Stimulated activated CD8-positive, alpha-beta memory T cell treated with anti-CD3 and anti-CD28 coated beads, Interleukin-15, amount 100 ng/mL, for 4 hours (primary cell): ENCODE measurements at places on chromosomes 13 and 19.

DNA sequence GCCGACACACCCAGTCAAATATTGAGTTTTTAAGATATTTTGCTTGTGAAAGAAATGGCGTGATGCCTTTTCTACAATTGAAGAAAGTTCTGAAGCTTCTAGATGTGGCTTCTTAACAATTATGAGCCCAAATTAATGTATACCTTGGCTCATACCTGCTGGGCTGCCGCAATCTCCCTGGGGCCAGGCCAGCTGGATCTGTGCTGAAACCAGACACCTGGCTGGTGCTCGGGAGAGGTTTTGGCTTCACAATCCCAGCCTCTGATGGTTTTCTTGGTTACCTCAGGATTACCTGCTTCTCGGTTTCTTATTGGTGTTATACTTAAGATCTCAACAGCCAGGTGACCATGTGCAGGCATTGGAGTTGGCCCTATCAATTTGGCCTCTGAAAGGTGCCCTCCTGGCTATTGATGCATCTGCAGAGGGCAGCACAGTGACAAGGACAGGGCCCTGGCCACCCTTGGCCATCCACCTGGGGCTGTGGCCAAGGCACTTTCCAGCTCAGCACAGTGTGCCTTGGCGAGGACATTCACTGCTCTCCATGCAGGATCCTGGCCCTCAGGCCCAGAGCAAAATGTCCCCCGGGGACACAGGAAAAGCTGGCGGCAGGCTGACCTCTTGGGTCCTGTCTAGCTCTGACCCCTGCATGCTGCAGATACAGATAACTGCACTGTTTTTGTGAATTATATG lies 305.0 kb downstream of the ZNF536 start:
- no peak for DNase-seq

DNA sequence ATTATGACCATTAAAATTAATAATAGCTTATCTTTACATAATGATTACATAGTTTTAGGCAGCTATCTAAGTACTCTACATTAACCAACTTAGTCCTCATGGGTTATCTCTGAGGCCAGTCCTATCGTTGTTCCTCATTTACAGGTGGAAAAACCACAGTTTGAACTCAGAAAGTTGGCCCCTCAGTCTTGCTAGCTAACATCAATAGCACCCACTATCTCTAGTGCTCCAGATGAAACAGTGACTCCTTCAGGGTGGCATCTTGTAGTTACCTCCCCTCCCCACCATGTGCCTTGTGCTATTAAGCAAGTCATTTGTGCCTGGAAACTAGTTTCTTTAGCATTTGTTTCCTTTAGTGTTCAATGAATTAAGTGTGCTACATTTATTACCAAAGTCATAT lies 1086.7 kb downstream of the EFNB2 start:
- DNase-seq, result no peak

DNA sequence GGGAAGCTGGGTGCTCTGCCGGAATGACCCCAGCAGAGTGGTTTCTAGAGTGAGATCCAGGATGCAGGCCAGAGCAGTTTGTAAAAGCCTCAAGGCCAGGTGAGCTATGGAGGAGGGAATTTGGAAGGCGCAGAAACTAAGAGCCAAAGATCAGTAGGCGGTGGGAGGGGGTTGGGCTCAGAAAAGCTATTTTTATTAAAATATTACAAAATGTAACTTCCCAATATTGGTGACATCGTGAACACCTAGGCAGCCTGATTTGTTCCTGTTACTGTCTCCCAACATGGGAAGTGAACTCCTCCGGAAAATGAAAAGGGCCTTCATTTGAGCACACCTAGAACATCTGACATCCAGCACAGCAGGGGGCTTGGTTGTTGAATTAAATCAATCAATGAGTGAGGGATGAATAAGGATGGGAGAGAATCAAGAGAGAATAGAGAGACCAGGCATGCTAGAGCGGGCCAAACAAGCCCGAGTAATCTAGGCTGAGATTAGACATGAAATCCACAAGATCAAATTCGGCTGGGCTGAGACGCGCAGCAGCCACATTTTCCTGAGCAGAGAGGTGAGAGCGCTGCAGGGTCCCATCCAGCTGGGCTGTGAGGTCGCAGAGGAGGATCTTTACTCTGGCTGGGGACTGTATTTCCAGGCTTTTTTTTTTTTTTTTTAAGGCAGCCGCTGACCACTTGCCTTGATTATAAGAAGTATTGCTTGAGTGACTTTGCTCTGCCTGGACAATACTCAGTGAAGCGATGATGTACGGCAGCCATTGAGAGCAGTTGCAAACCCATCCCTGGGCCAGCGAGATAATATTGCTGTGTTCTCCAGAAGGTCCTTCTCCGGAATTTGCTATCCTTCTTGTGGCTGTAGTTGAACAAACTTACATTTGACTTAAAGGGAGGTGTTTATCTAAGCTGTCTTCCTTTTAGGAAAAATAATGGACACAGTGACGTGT lies 178.0 kb upstream of the KL start:
- DNase-seq, result no peak

GRCh38 chr13:53873558-53873957 lies 844.9 kb downstream of the OLFM4 start:
- DNase-seq, result no peak

DNA sequence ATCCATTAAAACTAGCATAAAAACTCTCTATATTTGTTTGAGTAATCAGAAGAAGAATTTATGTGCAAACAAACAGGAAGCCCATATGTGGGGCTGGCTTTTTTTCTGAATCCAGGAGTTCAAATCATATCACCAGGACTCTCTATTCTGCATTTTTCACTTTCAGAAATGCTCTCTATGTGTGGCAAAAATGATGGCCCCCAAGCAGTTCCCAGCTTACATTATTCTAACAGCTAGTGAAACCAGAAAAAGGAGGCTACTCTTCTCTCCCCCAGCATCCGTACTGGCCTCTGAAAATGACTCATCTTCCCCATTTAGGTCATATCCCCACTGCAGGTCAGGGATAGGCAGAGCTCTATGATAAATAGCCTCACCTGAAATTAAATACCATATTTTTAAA lies 20.4 kb downstream of the RBM26 start:
- no peak for DNase-seq

DNA sequence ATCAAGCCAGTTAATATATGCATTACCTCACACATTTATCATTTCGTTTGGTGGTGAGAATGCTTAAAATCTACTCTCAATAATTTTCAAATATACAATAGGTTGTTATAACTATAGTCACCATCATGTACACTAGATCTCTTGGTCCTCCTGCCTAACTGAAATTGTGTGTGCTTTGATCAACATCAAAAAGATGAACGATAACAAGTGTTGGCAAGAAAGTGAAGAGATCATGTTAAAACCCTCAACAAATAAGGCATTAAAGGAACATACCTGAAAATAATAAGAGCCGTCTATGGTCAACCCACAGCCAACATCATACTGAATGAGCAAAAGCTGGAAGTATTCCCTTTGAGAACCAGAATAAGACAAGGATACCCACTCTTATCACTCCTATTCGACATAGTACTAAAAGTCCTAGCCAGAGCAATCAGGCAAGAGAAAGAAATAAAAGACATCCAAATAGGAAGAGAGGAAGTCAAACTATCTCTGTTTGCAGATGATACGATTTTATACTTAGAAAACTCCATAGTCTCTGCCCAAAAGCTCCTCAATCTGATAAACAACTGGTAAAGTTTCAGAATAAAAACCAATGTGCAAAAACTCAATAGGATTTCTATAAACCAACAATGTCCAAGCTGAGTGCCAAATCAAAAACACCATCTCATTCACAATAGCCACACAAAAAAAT lies 27.9 kb upstream of the OR10H1 start:
- DNase-seq, result no peak

GRCh38 chr19:49691243-49692146 lies 579 bp downstream of the CPT1C start:
- no peak for DNase-seq

- no peak for DNase-seq
Observed at GRCh38 chr13:22964245-22964966, 216.4 kb upstream of the SGCG start.

GRCh38 chr13:42487221-42487620 lies 86.7 kb upstream of the TNFSF11 start:
- no peak for DNase-seq

DNA sequence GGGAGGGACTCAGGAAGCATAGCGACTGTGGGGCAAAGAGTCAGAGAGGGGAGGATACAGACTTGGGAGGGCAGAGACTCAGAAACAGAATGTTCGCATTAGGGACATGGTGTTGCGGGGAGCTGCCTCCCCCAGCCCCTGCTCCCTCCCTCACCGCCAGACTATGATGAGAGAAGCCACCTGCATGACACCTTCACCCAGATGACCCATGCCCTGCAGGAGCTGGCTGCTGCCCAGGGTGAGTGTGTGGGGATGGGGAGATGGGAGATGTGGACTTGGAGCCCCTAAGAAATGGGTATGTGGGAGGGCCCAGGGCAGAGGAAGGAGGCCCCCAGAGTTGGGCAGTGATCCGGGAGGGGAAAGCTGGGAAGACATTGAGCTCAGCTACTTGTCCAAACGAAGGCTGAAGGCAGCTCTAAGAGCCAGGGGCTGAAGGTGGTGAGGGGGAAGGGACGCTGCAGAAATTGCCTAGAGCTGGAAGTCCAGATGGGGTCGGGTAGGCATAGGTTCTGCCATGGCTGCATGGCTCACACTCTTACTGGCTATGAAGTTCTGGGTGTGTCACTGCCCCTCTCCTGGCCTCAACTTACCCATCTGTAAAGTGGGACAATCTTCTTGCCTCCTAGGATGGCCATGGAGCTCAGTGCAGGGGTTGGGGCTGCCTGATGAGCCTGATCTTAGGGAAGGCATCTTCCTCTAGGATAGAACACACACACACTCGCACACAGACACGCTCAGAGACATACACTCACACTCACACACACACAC lies 1.4 kb downstream of the SPACA6 start:
- DNase-seq, result no peak

DNA sequence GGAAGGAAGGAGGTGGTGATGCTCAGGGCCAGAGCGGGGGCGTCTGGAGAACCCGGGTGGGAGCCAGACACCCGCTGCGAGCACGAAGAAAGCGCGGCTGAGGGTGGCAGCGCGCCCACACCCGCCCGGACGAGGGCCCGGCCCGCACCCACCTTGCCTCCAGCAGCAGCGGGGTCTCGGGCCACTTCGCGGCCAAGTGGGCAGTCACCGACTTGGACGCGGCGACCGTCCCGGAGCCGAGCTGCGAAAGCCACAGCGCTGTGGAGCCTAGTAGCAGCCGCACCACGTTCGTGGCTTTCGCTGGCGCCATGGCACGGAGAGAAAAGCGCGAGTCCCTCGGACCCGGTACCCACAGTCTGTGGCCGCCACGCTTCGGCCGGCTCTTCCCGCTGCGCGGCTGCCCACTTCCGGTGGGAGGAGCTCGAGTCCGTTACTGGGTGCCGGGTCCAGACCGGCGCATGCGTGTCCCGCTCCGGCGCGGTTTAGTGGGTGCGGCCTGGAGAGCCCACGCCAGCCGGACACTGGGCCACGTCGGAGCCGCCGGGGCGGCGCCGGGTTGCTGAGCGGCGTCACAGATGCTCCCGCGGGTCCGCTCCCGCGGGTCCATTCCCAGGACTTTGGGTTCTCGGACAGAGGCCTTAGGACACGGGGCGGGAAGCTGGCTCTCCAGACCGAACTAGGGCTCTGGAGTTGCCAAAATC lies at the start of gene UGGT2:
UGGT2 (minus strand) TSS at position 399 of the 701 bp plus-strand sequence; CDS start at position 310, 89 bp downstream.
- no peak for DNase-seq

- no peak for DNase-seq
Observed at GRCh38 chr13:111526922-111527321, 206.5 kb downstream of the TEX29 start.

DNA sequence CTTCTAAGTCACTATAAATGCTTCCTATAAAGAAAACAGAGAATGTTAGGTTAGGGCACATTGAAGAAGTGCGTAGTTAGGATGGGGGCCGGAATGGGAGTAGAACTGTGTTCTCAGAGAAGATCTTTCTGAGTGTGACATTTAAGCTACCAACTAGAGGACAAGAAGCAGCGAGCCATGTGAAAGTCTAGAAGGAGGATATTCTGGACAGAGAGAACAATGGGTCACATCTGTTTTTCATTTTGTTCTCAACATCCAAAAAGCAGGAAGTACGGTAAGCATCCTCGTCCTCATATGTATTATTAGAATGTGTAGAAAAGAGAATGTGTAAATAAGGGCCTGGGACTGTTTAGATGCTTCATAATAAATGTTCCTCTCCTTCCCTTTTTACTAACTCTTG lies 44.5 kb upstream of the PARP4 start:
- DNase-seq, result no peak

- no peak for DNase-seq
Observed at GRCh38 chr13:113641426-113641825, 16.6 kb downstream of the ATP4B start.

DNA sequence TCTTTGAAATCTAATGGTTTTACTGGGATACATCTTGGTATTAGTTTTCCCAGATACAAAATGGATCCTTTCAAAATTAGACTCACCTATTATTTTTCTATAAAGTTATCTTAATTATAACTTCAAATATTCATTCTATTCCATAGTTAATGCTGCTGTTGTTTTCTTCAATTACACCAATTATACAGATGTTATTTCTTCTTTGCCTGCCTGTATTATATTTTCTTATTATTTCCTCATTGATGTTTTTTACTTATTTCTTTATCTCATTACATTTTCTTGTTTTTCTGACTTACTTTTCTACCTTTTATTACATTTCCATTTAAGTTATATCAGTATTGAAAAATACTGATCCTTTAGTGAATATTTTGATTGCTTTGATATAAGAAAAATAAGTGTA lies 40.9 kb downstream of the SPACA7 start:
- no peak for DNase-seq
